ENCODE measurements at places on chromosomes 6 and 20.

DNA sequence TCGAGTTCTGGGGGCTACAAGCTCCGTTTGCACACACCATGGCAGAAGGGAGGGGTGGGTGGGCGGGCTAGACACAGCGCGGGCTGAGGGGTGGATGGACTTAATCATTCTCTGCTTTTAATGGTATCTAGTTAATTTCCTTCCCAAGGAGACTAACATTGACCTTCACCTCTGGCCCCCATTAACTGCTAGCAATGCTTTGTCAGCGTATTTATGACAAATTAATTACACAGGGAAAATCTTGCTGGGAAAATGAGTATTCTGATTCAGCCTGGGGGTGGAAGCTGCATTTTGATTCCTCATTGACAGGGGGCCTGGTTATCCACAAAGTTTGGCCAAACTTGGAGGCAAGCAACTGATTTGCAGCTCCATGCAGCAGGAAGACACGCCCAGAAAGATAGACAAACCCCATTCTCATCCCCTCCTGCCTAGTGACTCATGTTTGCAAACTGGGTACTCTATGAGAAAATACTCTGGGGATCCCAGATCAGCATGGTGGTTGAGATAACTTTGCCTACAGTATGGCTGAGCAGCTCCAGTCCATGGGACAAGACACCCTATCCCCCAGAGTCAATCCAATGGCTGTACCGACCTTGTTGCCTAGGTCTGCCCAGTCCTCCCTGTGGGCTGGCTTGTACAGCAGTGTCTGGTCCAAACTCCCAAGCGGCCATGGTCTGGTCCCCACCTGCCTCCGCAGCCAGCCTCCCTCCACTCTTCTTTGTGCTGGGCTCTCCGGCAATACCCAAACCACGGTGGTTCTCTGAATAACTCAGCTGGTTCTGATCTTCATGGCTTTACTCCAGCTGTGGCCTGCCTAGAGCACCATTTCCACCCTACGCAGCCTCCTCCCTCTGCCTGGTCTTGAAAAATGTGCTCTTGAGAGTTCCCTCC is 19.7 kb downstream of the ZBP1 start:
- no peak for DNase-seq

DNA sequence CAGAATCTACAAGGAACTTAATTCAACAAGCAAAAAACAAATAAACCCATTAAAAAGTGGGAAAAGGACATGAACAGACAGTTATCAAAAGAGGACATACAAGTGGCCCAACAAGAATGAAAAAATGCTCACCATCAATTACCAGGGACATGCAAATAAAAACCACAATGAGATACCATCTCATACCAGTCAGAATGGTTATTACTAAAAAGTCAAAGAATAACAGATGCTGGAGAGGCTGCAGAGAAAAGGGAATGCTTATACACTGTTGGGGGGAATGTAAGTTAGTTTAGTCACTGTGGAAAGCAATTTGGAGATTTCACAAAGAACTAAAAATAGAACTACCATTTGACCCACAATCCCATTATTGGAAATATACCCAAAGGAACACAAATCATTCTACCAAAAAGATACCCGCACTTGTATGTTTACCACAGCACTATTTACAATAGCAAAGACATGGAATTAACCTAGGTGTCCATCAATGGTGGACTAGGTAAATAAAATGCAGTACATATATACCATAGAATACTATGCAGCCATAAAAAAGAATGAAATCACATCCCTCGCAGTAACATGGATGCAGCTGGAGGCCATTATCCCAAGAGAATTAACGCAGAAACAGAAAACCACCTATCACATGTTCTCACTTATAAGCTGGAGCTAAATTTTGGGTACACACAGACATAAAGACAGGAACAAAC is 48.4 kb downstream of the RNGTT start:
- no peak for DNase-seq

GRCh38 chr6:147983581-147984366 is 358.9 kb upstream of the SASH1 start:
- no peak for DNase-seq

- DNase-seq = peak; percentile 69
Observed at GRCh38 chr6:147285087-147285855, 81.1 kb downstream of the STXBP5 start.

DNA sequence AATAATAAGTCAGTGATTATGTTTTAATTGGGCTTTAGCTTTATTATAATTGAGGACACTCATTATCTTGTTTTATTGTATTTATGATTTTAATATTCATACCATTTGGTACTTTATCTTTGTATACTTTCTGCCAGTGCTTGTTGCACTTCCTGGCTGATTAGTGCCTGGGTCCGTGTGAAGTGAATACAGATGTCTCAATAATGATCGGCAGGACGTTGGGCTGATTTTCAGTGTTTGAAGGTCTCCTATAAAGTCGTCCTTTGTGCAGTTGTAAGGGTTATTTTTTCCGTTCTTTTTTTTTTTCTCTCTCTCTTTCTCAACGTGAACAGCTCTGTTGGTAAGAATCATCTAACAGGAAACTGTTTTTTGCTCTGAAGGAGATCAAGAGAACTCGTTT is 450.0 kb upstream of the POU3F2 start:
- DNase-seq = peak; percentile 0

- DNase-seq = no peak
Observed at GRCh38 chr20:2748551-2749342, 51.7 kb downstream of the CPXM1 start.

DNA sequence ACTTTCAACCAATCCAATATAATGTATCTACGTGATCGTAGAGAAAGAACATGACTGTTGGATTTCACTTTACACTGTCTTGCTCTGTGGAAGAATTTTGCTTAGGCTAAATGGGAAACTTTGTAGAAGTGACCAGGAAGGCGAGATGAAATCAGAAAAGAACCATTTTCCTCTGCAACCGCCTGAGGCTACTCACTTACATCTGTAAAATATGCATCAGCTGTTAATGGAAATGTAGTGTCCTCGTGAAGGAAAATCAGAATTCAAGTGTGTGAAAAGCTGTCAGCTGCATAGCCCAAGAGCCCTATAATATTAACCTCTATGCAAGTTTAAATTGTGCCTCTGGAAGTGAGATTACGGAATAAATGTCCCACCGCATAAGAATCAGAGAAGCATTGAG is 277.9 kb downstream of the C6orf118 start:
- DNase-seq = no peak

DNA sequence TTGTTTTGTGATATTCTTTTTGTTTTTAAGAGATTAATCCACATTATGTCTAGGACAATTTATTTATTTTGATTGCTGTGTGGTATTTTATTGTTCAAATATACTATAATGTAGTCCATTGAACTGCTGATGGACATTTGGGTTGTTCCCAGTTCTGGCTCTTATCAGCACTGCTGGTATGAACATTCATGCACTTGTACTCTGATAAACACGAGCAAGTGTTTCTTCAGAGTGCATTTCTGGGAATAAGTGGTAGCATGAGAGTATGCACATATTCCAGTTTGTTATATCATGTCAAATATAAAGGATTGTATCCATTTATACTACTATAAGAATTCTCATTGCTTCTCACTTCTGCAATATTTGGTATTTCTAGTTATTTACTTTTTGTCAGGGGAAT is 7.1 kb downstream of the CALHM6 start:
- no peak for DNase-seq

GRCh38 chr20:38291966-38292365 is 12.0 kb upstream of the BPI start:
- no peak for DNase-seq

- DNase-seq = no peak
Observed at GRCh38 chr20:18056174-18057100, 1.3 kb downstream of the OVOL2 start.

GRCh38 chr6:161085246-161085645 is 93.7 kb downstream of the MAP3K4 start:
- no peak for DNase-seq
